Cerebellar nuclear complex (tissue), 1 donor: ENCODE measurements at places on chromosomes 2 and 18.

DNA sequence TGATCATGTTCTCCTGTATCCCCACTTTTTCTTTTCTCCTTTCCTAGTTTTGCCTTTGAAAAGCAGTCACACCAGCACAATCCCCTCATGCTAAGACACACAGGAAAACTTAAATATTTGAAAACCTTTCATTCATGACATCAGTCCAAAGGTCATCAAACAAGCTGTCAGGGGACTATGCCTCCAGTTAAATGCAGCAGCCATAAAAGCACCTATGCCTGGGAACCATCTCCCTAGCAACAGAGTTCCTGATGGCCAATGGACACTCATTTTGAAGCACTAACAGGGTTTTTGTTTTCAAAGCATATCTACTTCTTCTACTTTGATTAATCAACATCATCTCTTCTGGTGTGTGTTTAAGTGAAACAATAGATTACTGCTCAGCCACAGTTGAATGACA is 286.4 kb upstream of the PARD3B start:
- DNase-seq: no peak

GRCh38 chr18:61741881-61742454 is 150.8 kb downstream of the RNF152 start:
- no peak for DNase-seq

DNA sequence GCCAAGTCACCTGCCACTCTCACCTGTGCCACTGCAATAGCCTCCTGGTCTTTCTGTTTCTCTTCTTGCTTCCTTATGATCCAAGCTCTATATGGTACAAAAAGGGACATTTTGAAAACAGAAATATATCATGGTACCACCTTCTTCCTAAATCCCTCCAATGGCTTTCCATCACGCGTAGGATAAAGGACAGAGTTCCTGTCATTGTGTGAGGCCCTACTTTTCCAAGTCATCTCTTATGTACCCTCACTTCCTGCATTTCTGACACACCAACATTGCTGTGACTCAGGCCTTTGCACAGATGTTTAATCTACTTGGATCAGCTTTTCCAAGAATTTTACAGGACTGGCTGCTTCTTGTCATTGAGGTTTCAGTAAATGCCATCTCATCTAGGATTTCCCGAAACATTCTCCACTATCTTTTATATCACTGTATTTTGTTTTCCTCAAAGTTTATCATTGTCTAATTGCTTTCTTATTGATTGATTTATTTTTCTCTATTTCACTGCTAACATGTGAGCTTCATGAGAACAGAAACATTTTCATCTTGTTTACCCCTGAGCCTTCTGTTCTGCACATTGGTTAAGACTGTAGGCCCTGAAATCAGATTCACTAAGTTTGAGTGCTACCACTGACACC is 426.1 kb upstream of the FANCL start:
- no peak for DNase-seq

- DNase-seq: no peak
Measured at GRCh38 chr2:179234658-179235240, 29.9 kb downstream of the SESTD1 start.

DNA sequence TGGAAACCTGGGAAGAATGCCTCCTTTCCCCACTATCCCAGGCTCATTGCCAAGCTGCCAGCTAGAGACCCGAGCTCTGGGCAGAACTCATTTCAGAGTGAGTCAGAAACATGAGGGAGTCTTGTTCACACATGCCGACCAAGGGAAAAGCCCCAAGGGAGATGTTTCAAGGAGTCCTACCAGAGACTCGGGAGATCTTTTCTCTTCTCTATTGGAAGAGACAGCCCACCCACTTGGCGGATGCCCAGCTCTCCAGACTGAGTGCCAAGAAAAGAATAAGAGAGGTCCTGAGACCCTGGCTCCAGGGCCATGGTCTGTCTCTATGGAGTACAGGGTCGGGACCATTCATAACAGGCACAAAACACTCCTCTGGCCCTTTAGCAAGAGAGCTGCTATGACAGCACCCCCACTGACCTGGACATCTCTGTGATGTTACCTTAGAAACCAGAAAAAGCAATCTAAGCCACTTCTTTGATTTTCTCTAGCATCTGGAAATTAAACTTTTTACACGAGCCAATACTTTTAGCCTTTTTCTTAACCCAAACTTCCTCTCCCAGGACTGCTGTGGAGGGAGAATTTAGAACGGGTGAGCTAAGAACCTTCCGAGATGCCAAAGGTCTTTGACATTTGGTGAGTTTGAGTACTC is 18.5 kb upstream of the IGFBP5 start:
- DNase-seq: no peak

- DNase-seq: no peak
Measured at GRCh38 chr2:58047373-58047935, 848 bp downstream of the VRK2 start.

GRCh38 chr2:45726188-45726587 is 74.7 kb downstream of the PRKCE start:
- DNase-seq: no peak

DNA sequence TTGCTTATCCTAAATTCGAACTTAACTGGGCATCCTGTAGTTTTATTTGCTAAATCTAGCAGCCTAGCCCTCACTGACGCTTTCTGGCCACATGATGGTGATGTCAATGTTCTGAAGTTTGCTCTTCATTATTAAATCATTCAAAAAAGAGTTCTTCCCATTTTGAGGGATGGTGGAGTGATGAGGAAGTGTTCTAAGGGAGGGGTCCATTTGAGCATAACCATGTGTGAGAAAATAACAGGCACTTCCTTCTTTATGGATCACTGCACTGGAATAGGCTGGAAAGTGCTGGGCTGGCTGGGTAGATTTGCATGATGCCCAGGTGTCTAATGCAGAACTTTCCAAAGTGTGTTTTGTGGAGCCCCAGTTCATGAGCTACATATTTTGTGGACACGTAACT is 74.2 kb downstream of the TNFRSF11A start:
- no peak for DNase-seq

- no peak for DNase-seq
Measured at GRCh38 chr2:120779781-120780283, 44.2 kb downstream of the GLI2 start.

DNA sequence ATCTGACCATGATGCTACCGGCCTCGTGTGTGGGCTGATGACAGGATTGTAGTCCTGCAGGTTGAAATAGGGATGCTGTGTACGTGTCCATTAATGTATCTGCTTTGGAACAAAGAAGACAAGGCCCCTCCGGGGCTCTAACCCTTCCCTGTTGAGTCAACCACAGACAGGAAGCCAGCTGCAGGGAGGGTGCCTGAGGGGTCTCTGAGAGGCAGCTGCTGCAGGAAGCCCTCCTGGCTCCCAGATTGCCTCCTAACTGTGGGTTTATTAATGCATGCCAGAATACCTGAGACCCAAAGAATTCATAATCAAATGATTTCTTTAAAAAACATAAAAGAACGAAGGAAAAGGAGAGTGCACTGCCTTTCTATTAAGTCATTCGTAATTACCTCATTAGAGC is 140.4 kb downstream of the CELF4 start:
- no peak for DNase-seq

- DNase-seq: no peak
Measured at GRCh38 chr2:28588292-28588670, 92.4 kb downstream of the PLB1 start.

- no peak for DNase-seq
Measured at GRCh38 chr18:36602620-36603019, 226.2 kb downstream of the TPGS2 start.

GRCh38 chr2:234958311-234958710 is 6.5 kb downstream of the SH3BP4 start:
- no peak for DNase-seq

DNA sequence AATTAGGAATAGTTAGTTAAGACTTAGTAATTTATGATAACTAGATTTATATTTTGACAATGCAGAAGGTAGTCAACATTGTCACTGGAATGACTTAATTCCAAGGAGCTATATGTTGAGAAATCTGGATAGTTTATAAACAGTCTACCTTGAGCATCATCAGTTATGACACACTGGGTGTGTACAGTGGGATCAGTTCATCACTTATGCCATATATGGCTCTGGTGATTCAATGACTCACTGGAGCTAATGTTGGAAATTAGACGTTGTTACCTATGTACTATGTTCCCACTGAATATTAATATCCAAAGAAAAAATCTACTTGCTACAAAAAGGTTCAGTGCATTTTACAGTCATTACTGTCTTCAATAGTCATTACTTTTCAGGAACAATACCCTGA is 34.0 kb upstream of the ITPRID2 start:
- no peak for DNase-seq

DNA sequence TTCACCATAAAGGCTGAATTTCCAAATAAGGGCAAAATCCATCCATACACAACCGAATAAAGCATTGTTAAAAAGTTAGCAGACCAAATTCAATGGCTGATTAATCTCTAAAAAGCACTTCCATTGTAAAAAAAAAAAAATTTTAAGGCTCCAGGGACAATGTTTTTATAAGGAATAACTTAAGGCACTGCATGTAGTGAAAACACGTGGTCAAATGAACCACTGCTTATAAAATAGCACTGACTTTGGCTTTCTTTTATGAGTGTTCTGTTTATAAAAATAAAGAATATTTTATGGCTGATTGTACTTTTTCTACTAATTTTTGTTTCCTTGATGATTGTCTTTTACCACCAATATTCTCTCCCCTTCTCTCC is 409.3 kb upstream of the KCNH7 start:
- no peak for DNase-seq

GRCh38 chr2:12861344-12861930 is 144.7 kb downstream of the TRIB2 start:
- DNase-seq: no peak

- DNase-seq: no peak
Measured at GRCh38 chr18:27017901-27018500, 152.5 kb upstream of the AQP4 start.

- DNase-seq: no peak
Measured at GRCh38 chr2:188187726-188188125, 103.9 kb upstream of the GULP1 start.

GRCh38 chr2:120225549-120226065 is 2.4 kb upstream of the TMEM185B start:
- no peak for DNase-seq

DNA sequence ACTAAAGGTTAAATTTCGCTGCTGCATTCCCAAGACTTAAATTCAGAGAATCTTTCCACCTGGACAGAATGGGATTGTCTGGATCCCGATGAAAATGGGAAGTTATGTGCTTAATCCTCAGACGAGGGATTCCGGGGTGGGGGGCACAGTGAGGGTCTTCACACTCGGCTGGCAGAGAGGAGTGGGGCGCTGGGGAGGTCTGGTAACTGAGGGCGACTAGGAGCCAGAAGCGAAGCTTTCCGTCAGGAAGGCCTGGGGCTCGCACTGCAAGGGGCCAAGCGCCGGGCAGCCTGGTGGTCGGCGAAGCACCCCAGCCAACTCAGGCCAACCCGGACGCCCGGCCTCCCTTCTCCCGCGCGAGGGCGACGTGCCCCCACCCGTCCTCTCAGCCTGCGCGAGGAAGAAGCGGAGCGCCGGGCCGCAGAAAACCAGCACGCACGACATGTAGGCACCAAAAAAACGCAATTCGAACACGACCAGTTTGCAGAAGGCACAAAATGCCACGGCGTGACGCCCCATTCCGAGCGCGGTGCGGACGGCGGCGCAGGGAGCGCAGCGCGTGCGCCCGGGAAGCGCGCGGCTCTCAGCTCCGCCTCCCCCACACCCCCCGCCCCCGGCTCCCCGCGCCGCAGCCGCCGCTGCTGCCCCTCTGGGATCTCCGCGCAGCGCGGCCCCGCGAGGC is 188.1 kb downstream of the ZEB2 start:
- DNase-seq: peak; percentile 47

DNA sequence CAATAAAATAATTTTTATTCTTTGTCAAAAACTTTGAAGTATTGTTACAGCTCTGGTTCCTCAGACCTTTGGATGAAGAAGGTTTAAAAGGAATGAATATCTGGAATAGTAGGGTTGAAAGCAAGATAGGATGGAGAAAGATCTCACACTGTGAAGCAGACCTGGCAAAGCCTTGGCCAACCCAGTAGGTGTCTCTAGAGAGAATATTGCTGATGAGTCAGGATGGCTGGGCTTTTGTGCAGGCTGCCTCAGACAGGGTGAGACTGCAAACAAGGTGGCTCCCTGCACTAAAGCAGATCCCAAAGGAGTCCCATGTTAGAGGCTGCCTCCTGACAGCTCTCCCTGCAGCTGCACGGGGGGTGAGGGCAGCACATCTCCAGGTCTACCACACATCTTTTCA is 226.0 kb upstream of the ITGA4 start:
- DNase-seq: no peak

DNA sequence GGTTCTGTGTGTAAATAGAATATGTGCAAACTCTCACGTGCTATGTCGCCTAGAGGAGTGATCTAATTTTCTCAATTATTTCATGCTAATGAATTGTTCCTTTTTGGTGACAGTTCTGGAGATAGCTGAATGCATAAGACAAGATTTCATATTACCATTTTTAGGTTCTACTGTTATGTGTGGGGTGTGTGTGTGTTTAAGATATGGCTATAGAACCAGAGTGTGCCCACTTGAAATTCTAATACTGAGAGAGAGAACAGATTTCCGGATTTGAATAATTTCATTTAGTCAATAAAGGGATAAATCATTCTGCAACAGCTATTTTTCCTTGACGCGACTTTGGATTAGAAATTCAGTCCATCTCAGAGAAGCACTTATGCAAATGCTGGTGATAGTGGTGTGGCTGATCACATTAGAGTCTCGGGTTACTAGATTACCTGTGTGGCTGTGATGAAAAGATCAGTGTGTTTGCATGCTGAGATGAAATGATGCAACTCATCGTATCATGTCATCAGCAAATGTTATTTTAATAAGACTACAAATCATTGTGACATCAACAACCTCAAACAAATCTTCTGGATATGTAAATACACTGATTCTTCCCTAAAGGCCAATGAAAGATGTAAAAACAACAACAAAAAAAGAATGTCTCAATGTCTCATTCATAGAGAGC is 415.9 kb downstream of the EPHA4 start:
- DNase-seq: no peak

- DNase-seq: no peak
Measured at GRCh38 chr2:47782381-47782670, 619 bp upstream of the MSH6 start.

- no peak for DNase-seq
Measured at GRCh38 chr2:132448771-132449170, 32.2 kb downstream of the GPR39 start.

DNA sequence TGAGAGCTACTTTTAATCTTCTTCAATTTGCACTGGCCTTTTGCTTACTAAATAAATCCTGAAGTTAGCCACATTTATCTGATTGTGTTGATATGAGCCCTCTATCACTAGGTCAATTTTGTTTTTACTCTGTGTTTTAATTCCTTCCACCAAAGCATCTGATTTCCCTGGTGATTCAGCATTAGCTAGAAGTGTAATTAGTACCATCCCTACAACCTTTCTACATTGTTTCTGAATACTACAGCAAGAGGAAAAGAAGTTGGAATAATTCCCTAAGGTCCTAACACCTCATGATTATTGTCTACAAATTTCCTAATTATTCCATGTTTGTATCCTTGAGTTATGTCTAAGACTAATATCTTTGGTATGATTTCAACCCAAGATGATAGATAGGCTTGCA is 1093.6 kb downstream of the SUCLG1 start:
- no peak for DNase-seq
